ENCODE measurements at places on chromosomes 7 and 10. TPM values are rescaled to one million over a fixed set of nuclear protein-coding genes. Genes with fewer than 3 reads are reported as not detected.

Gene PNLIPRP3
- 0.07 TPM for total RNA-seq

Gene RSPH10B
- total RNA-seq = 1.1 TPM

Gene LIPK
- total RNA-seq = not detected

Gene CLDN4
- total RNA-seq = 0.77 TPM

Gene DUSP5
- total RNA-seq = 16.4 TPM

Gene HOXA3
- total RNA-seq = 33.4 TPM

Gene ZNF37A
- total RNA-seq = 11.8 TPM

Gene FAM25A
- not detected for total RNA-seq

Gene PAPOLB
- total RNA-seq = not detected

Gene DMBT1
- total RNA-seq = not detected

Gene CABCOCO1
- total RNA-seq = 6.7 TPM

Gene LDB3
- total RNA-seq = 5.9 TPM

Gene HMX2
- total RNA-seq = not detected

Gene SUV39H2
- 41.5 TPM for total RNA-seq

Gene DGKI
- 5.2 TPM for total RNA-seq

Gene LLCFC1
- not detected for total RNA-seq

Gene FAM25C
- not detected for total RNA-seq

Gene CREB5
- 24.4 TPM for total RNA-seq

Gene ZNF239
- 1.8 TPM for total RNA-seq

Gene WNT2
- total RNA-seq = 2.3 TPM

Gene NKX2-3
- not detected for total RNA-seq

Gene MEIG1
- total RNA-seq = not detected

Gene SLC29A4
- total RNA-seq = 5.0 TPM

Gene TOMM7
- total RNA-seq = 115 TPM

Gene VSIR
- total RNA-seq = 47.1 TPM

Gene PLEKHS1
- total RNA-seq = not detected

Gene LIPF
- total RNA-seq = 0.88 TPM

Gene CTAGE15
- under 0.01 TPM for total RNA-seq

Gene TCF7L2
- 12.7 TPM for total RNA-seq

Gene SPACDR
- total RNA-seq = 1.8 TPM

Gene OR2A42
- total RNA-seq = 4.1 TPM

Gene LRRTM3
- not detected for total RNA-seq

Gene MOGAT3
- not detected for total RNA-seq

Gene MYH16
- total RNA-seq = not detected

Gene PYROXD2
- total RNA-seq = 12.5 TPM

Gene PRKAR1B
- total RNA-seq = 1.0 TPM

Gene OR6B1
- not detected for total RNA-seq

Gene NPC1L1
- not detected for total RNA-seq

Gene CEP41
- total RNA-seq = 22.3 TPM

Gene TBXAS1
- total RNA-seq = 14.1 TPM

Gene MYO1G
- 1.0 TPM for total RNA-seq
